Stomach (tissue), 19 donors: ENCODE measurements at places on chromosomes 4 and X.

DNA sequence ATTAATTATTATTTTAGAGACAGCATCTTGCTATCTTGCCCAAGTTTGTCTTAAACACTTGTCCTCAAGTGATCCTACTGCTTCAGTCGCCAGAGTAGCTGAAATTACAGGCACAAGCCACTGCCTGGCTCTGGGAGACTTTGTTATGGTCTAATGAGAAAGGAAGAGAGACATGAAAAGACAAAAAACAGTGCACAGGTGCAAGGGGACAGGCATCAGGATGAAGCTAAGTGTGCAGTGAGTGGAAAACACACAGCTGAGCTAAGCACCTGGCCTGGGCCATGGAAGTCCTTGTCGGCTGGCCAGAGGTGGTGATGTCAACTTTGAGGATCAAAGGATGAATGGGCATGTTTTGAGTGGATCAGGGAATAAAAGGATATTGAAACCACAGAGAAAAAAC lies 102.7 kb downstream of the HS3ST1 start:
- DNase-seq, result no peak

- DNase-seq, result no peak
These were observed 28.9 kb upstream of the GPC4 start for GRCh38 chrX:133444196-133444595.

- DNase-seq, result peak; percentile 51
These were observed 14.3 kb upstream of the PNPLA4 start for GRCh38 chrX:7941390-7942042.

- peak; percentile 43 for DNase-seq
These were observed 819 bp downstream of the NSG1 start for GRCh38 chr4:4387531-4388310.

DNA sequence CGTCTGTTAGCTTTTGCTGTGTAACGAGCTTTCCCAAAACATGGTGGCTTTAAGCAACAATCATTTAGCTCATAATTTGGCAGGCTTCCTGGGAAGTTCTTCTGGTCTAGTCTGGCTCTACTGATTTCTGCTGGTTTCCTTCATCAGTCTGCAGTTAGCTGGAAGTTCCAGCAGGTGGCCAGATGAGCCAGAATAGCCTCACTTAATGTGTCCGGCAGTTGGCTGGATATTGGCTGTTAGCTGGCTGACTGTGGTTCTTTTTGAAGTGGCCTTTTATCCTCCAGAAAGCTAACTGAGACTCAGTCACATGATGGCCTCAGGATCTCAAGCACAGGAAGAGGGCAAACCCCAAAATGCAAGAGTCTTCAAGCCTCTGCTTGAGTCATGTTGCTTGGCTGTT lies 34.9 kb downstream of the FTHL17 start:
- DNase-seq, result peak; percentile 57

- no peak for DNase-seq
These were observed 7.1 kb downstream of the ANKRD50 start for GRCh38 chr4:124705393-124705792.

- DNase-seq, result no peak
These were observed 85.3 kb downstream of the ABLIM2 start for GRCh38 chr4:8073206-8073863.

- peak; percentile 75 for DNase-seq
These were observed 129.5 kb upstream of the RBPJ start for GRCh38 chr4:26191353-26191752.

DNA sequence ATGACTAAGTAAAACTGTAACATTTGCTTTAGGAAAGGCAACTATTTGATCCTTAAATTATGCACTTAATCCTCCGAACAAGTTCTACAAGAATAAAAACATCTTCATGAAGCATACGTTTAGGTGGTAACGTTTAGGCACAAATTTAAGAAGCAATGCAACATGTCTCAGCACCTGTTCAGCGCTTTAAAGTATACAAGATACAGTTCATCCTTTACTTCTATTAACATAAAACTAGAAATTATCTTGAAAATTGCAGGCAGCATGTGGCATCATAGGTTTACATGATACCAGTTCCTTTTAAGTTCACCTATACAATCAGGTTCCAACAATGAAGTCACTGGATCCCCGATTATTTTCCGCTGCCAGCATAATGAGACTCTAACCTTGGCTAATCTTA lies 1.5 kb downstream of the PLA2G12A start:
- no peak for DNase-seq

GRCh38 chr4:156547891-156548290 lies 423.7 kb downstream of the PDGFC start:
- no peak for DNase-seq

DNA sequence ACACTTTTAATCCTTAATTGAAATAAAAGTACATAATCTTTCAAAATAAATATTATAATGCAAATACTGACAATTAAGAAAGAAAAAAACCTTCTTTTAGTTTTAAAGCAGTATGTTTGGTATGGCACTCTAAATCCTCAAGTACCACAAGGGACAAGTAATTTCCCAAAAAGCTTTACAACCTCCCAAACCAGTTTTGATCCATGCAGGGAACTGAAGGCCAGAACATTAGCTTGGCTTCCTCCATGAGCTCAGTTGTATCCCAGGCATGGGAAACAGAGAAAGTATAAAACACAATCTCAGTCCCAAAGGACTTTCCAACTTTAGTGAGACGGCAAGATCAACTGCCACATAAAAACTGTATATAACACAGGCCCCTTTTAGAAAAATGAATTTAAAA lies 82.2 kb downstream of the ZNF330 start:
- DNase-seq, result no peak

- DNase-seq, result no peak
These were observed 14.4 kb upstream of the CXCL8 start for GRCh38 chr4:73725985-73726384.

DNA sequence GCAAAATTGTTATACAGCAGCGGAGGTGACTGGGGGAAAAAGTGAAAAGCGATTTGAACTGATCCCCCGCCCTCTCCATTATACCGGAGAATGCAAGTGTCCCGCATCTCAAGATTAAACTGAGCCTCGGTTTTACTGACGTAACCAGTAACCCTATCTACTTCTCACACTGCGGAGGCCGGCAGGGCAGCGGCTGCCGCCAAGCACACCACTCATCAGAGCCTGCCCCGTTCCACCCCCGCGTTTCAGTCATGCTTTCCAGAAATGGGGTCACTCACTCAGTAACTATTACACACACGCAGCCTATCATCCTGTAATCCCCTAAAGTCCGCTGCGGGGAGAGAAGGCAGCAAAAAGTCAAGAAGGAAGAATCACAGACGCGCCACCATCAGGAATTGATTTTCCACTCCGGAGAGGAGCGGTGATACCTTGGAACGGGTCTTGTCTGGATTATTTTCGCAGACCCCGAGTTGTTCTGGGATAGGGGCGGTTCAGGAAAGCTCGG lies 1.4 kb downstream of the RPS6KA3 start:
- peak; percentile 48 for DNase-seq

- no peak for DNase-seq
These were observed 206.3 kb upstream of the GATB start for GRCh38 chr4:151967074-151967473.

DNA sequence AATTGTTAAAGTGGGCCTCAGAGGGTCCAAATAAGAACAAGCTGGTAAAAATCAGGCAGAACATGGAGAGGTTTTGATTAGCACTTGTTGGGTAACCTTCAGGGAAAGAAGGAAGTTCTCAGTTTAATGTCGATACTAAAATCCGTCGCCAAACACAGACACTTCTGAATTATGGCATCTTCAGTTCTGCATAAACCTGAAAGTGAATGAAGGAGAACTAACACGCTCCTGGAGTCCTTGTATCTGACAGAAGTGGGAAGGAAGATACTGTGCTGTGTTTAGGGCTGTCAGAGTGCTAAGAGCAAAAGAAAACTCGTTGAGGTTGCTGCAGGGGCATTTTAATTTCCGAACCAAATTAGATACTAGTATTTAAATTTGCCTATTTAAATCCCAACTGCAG lies 106.2 kb downstream of the TMA16 start:
- DNase-seq, result no peak

DNA sequence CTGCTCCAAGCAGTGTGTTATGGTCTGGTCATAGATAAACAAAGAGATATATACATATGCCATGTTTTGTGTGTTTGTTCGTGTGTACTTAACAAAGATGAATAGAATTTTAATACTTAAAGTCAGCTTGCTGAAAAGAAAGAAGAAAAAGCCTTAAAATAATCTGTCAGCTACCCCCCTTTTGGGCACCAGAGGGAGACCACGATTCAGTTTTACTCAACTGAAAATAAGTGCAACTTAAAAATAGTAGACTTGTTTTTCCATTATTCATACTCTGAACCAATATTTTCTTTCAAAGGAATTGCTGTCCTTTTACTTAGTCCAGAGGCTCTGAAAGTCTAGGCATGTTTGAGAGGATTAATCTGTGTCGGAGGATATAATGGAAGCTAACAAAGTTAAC lies 181.7 kb upstream of the AGTR2 start:
- peak; percentile 18 for DNase-seq

- DNase-seq, result peak; percentile 17
These were observed 932.6 kb downstream of the C4orf33 start for GRCh38 chr4:130028552-130028951.

GRCh38 chr4:188175288-188175687 lies 36.0 kb downstream of the TRIML1 start:
- DNase-seq, result no peak

GRCh38 chr4:151484396-151485102 lies 75.6 kb downstream of the FHIP1A start:
- DNase-seq, result no peak

GRCh38 chrX:12249997-12250396 lies 111.7 kb downstream of the FRMPD4 start:
- DNase-seq, result no peak

GRCh38 chr4:139295942-139296299 lies 5.4 kb upstream of the NAA15 start:
- no peak for DNase-seq

GRCh38 chr4:151340751-151341385 lies 15.5 kb upstream of the SH3D19 start:
- DNase-seq, result no peak

GRCh38 chrX:140190441-140191108 lies 225.3 kb upstream of the CXorf66 start:
- DNase-seq, result peak; percentile 47

DNA sequence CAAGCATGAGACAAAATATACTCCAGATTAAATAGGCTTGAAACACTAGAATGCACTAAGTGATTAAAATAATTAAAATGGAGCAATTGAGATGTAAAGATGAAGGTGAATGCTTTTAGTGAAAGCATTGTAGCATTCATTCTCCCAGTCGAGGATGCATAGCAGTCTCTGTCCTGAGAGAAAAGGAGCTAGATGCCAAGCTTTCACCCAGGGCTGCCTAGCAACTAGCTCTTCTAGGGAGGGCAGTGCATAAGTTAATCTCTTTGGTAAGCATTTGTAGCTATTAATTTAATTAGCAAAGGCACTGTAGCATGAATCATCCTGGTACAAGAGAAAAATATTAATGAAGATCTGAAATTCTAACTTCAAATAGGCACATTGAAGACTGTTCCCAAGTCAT lies 1014.8 kb downstream of the C4orf33 start:
- no peak for DNase-seq

- DNase-seq, result no peak
These were observed 831.5 kb downstream of the STIM2 start for GRCh38 chr4:27692158-27692557.

- peak; percentile 83 for DNase-seq
These were observed 5.0 kb downstream of the SPON2 start for GRCh38 chr4:1167244-1167949.

- DNase-seq, result peak; percentile 46
These were observed 24.6 kb upstream of the SORCS2 start for GRCh38 chr4:7167706-7168105.

DNA sequence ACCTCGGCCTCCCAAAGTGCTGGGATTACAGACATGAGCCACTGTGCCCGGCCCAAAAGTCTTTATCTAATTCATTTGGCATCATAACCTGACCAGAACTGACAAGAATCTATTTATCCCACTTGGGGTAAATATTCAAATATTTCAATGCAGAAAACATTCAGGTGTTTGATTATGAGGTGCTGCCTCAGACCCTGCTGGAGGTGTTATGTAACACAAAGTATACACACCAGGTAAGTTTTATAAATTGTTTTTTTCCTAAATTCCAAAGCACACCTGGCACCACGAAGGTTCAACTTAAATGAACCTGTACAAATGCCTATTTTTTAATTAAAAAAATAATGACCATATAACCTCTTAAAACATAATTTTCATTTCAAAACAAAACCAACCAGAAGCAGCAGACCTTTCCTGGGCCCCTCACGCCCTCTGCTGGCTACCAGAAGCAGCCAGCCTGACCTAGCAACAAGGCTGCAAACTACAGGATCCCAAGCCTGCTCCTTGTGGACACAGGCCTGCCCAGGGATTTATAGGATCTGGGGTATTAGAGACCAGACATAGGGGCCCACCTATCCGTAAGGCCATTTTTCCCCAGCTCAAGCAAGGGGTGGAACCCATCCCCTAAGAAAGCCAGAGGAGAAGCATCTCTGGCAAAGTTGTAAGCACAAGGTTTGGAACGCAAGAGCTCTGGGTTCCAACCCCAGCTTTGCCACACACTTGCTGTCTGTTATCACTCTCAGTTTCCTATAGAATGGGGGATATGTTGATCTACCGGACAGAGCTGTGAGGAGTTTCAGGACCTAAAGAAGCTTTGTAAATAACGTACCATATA lies 11.7 kb downstream of the OTUD5 start:
- DNase-seq, result peak; percentile 78

DNA sequence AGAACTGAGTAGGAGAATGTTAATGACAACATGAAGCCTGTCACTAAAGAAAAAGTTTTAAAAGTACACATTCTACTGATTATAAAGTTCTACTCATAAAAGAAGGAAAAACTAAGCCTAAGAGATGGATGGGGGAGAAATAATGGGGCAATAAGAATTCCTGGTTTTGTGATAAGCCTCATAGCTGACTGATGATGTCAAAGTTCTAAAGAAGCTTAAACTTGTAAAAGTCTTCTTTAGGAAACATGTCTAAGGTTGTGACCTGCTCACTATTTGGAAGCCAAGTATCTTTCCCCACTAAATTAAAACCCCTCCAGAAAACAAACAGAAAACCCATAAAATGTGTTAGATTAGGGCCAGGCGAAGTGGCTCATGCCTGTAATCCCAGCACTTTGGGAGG lies 232.9 kb upstream of the GIMD1 start:
- DNase-seq, result no peak

- no peak for DNase-seq
These were observed 2.8 kb upstream of the TIFA start for GRCh38 chr4:112288455-112288854.

DNA sequence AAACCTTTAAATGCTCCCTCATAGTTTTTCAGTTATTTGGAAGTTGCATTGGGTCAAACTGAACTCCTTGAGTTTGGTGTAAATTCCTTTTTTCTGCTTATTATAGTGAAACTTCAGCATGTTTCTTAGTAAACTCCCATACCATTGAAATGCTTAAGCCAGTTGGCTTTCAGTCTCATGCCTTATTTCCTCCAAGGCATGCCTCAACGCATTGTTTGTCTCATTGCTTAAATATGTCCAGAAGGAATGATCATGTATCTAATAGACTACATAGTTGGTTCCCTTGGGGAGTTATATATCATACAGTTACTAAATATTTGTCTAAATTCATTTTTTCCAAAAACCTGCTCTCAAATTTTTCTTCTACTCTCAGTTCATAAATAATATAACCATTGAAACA lies 114.0 kb downstream of the STOX2 start:
- no peak for DNase-seq
